ENCODE measurements at places on chromosomes 16 and 17.

DNA sequence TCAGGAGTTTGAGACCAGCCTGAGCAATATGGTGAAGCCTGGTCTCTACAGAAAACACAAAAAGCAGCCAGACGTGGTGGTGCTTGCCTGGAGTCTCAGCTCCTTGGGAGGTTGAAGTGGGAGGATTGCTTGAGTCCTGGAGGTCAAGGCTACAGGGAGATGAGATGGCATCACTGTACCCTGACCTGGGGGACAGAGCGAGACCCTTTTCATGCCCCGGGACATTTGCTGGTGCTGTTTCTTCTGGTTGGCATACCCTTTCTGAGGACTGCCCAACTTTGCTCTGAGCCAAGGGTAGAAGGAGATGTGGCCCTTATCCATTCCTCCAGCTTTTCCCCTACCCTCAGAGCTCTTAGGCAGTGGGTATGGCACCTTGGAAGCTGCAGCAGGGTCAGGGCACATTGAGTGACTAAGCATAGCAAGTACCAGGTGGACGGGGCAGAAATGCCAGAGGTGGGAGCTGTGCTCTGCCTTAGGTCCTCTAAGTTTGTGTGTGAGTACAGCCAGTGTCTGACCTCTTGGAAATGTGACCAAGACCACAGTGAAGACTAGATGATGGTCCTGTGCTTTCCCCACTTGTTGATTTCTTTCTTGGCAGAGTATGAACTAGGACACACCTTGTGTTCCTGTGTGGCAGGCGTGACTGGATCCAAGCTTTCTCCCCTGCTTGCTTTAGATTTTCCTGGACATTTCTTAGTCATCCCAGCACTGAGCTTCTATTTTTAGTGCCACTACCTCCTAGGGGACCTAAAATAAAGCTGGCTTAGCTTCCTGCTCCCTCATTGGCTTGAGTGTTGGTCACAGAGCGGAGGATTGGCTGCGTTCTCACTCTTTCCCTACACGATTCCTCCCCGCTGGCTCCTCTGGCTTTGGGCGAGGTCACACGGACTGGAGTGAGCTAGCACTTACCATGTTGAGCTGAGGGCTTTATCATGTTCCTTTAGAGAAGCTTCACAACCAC, 9.9 kb upstream of the EDC4 start:
- DNase-seq, result no peak

- DNase-seq, result peak; percentile 50
Measured at GRCh38 chr16:13633391-13633861, 286.5 kb upstream of the ERCC4 start.

GRCh38 chr17:63035695-63036094, 69.7 kb downstream of the TANC2 start:
- no peak for DNase-seq

- DNase-seq, result no peak
Measured at GRCh38 chr17:73267648-73268537, 6.2 kb upstream of the CPSF4L start.

GRCh38 chr17:69192754-69193153, 35.9 kb downstream of the ABCA10 start:
- no peak for DNase-seq

- DNase-seq, result no peak
Measured at GRCh38 chr16:27238016-27238587, 30.5 kb downstream of the NSMCE1 start.

DNA sequence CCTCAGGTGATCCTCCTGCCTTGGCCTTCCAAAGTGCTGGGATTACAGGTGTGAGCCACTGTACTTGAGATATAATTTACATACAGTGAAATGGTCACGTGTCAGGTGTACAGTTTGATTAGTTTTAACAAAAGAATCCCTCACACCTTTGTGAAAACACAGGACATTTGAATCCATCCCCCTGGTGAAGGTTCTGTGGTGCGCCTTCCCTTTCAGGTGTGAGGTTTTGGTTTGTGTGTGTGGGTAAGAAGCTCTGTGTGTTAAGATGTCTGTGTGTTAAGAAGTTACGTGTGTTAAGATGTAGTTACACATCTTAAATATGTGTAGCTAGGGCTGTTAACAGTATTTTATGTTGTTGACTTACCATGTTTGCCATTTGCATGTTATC, 4.4 kb downstream of the SEC14L1 start:
- no peak for DNase-seq

GRCh38 chr17:73278465-73279453, 17.1 kb upstream of the CPSF4L start:
- DNase-seq, result no peak

GRCh38 chr17:71726341-71726740, 394.5 kb upstream of the SOX9 start:
- no peak for DNase-seq

- DNase-seq, result no peak
Measured at GRCh38 chr17:21377705-21378396, 1.7 kb downstream of the KCNJ12 start.

DNA sequence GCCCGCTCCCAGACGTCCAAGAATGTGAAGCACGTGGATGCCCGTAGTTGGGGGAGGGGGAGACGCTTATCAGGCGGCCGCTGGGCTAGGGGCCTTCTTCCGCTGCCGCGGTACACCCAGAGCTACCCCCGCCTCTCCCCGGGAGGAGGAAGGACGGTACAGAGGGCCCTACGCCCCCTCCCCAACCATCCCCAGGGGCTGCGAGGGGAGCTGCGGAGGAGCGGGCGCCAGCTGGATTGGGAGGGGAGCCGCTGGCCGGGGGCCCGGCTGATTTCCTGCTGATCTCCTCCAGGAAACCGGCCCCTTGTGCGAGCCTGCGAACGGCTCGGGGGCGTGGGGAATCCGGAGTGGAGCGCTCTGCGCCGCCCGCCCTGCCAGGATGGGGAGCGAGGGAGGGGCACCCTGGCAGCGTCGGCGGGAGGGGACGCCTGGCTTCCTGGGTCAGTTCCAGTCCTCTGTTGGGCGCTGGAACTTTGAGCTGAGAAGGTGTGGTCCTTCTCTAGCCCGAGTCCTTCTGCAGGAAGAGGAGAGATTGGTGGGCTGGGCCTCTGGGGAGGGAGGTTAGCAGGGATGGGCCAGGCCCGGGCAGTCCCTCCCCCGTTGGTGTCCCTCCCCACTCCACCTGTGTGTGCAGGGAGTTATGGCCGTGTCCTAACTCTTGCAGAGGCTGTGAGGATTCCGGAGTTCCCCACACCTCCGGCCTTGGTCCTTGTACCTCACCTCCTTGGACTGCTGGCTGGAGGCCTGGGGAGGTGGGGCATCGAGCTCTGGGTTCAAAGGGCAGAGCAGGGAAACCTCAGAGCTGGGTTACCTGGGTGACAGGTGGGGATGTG, 19.2 kb downstream of the GJD3 start:
- DNase-seq, result no peak

GRCh38 chr17:82665891-82666290, 17.6 kb upstream of the WDR45B start:
- no peak for DNase-seq

GRCh38 chr16:2520784-2521531, 787 bp downstream of the AMDHD2 start:
- DNase-seq, result no peak

DNA sequence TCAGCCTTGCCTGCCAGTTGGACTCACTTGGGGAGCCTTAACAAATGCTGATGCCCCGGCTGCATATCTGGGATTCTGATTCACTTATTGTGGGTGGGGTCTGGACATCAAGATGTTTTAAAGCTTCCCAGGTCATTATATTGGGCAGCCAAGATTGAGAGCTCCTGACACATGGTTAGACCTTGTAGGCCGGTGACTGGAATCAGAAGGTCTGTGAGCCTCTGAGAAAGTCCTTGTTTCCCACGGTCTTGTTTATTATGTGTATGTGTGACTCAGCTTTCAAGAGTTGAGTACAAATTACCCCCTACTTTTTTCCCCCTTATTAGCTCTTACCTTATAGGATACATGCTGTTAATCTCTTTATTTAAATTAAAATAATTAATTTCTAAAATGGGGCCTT, 103.5 kb downstream of the ABCC1 start:
- no peak for DNase-seq

DNA sequence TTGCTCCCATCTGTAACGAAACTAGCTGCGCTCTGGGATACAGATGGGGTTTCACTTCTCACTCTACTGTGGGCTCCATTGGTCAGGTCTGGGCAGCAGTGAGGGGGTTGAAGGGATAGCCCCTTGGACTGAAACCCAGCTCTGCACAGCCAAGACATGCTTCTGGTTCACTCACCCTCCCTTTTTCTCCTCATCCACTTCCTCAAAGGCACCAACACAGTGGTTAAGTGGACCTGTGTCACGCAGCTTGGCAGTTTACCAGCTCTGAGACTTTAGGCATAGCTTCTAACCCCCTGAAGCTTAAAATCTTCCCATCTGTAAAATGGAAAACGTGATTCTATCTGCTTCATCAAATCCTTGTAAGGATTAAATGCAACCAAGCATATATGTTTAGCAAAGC, 11.5 kb upstream of the KRT38 start:
- no peak for DNase-seq

- DNase-seq, result no peak
Measured at GRCh38 chr17:81928544-81929252, 1.2 kb upstream of the MAFG start.

- DNase-seq, result no peak
Measured at GRCh38 chr17:50238601-50239280, 35.5 kb upstream of the TMEM92 start.

DNA sequence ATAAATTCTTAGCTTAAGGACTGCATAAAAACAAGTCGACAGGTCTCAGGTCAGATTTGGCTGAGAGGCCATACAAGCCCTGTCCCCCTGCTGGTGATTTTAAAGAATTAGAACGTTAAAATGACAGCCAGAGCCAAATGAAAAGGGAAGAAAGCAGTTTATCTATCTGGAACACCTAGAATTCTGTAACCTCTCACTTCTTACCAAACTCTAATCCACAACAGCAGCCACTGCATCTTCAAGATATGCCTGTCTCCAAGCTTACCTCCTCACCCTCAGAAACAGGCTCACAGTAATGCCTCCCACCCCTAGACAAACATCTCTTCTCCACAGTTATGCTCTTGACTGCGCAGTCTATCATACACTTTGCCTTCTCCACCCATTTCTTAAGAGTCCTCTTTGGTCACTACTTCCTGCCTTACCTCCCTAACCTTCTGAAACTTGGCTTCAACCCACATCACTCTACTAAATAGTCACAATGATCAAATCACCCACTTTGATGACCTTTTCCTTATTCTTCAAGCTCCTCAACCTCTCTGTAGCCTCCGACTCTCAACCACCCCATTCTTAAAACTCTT, 14.2 kb downstream of the ANKFY1 start:
- DNase-seq, result no peak

DNA sequence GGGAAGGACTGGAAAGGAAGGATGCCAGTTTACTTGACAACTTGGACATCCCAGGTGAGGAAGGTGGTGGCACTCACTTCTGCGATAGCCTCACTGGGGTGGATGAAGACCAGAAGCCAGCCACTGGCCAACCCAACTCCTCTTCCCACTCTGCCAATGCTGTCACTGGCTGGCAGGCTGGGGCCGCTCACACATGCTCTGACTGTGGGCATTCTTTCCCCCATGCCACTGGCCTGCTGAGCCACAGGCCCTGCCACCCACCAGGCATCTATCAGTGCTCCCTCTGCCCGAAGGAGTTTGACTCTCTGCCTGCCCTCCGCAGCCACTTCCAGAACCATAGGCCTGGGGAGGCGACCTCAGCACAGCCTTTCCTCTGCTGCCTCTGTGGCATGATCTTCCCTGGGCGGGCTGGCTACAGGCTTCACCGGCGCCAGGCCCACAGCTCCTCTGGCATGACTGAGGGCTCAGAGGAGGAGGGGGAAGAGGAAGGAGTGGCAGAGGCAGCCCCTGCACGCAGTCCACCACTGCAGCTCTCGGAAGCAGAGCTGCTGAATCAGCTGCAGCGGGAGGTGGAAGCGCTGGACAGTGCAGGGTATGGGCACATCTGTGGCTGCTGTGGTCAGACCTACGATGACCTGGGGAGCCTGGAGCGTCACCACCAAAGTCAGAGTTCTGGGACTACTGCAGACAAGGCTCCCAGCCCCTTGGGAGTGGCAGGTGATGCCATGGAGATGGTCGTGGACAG, 4.5 kb downstream of the ZNF646 start:
- DNase-seq, result no peak

- DNase-seq, result no peak
Measured at GRCh38 chr17:12007466-12007865, 10.2 kb upstream of the ZNF18 start.

GRCh38 chr17:50094243-50094752, 853 bp upstream of the PDK2 start:
- DNase-seq, result peak; percentile 54

DNA sequence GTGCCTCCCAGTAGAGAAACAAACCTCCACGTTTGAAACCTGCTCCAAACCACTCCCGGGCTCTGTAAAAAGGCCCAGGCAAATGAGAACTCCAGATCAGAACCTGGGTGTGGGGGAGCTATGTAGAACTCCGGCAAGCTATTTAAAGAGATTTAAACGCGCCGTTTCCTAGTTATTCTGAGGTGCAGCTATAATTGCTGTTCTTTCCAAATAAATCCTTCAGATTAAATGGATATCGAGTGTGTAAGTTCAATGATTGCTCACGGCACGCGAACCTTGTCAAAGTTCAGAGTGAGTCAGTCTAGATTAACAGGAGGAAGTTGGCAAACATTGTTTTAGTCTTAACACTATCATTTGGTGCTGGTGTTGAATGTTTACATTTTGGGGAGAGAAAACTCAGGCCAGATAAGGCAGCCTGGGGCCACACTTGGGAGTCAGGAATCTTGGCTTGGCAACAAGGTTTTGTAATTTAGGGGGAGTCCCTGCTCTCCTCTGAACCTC, 92.9 kb upstream of the SALL1 start:
- DNase-seq, result no peak

DNA sequence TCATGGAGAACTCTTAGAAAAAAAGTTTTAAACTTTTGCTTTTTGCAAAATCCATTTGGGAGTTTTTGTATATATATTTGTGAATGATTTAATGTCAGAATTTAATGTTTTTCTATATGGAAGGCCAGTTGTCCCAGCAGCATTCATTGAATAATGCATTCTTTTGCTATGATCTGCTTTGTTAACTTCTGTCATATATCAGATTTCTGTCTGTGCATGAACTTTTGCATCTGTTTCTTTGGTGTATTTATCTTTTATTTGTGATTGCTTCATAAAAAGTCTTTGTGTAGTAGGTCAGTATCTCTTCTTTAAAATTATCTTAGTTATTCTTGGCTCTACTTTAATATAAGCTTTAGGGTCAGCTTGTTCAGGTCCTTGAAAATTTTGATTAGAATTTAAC, 84.2 kb downstream of the MAP2K4 start:
- no peak for DNase-seq

DNA sequence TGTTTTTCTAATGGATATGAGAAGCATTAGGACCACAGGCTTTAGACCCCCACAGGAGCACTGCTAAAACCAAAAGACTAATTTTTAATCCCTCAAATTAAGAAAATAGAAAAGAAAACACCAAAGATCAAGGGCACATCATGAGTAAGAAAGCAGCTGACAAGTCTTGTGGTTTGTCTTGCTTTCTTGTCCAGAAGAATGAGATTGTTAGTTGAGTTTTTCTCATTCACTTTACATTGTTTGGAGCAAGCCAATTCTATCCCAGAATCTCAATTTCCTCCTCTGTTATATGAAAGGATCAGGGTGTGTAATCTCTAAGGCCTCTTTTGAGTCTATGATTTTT, 899.0 kb downstream of the KCNJ2 start:
- DNase-seq, result no peak

- DNase-seq, result no peak
Measured at GRCh38 chr17:12734926-12735325, 54.4 kb upstream of the ARHGAP44 start.

- no peak for DNase-seq
Measured at GRCh38 chr17:30112794-30113193, 3.8 kb upstream of the NSRP1 start.
